ENCODE measurements at places on chromosomes 2 and 18. TPM values are rescaled to one million over a fixed set of nuclear protein-coding genes. Genes with fewer than 3 reads are reported as not detected.

GPR45 gene
- not detected for total RNA-seq

ALPI gene
- total RNA-seq, result not detected

TRAPPC12 gene
- 173 TPM for total RNA-seq

- no peak for DNase-seq
Measured at GRCh38 chr2:16327326-16327725, 338.3 kb downstream of the CYRIA start.

Data from ureter (tissue), 1 donor.